ENCODE measurements at places on chromosomes 3 and 15.
A peak's percentile ranks its signal among the peaks of the same experiment; 100 is the strongest.

- no peak overlapping the region for H3K27ac ChIP-seq
- H3K4me3 ChIP-seq = no peak overlapping the region
- no peak for DNase-seq
Observed at GRCh38 chr3:191397771-191398170, 63.2 kb upstream of the PYDC2 start.

- H3K27me3 ChIP-seq = 0 out of 2 replicates have a peak, but pooled peaks cover 3% of the 10 kb centered on the region
- no peak overlapping the region for H3K27ac ChIP-seq
- H3K4me3 ChIP-seq = no peak overlapping the region
- DNase-seq = no peak
- H3K36me3 ChIP-seq = no peaks in the 10 kb centered on the region
Observed at GRCh38 chr3:10551139-10551538, 45.8 kb upstream of the ATP2B2 start.

GRCh38 chr3:25648925-25649830 lies 15.5 kb downstream of the TOP2B start:
- no peak overlapping the region for H3K27ac ChIP-seq
- no peak for DNase-seq
- 0 out of 2 replicates have a peak, but pooled peaks cover 9% of the 10 kb centered on the region for H3K36me3 ChIP-seq
- H3K4me1 ChIP-seq = no peaks in the 10 kb centered on the region
- no peak overlapping the region for H3K4me3 ChIP-seq

GRCh38 chr3:27939940-27940339 lies 217.8 kb upstream of the EOMES start:
- DNase-seq = no peak
- H3K4me3 ChIP-seq = no peak overlapping the region
- H3K4me1 ChIP-seq = no peaks in the 10 kb centered on the region
- H3K36me3 ChIP-seq = no peaks in the 10 kb centered on the region
- no peaks in the 10 kb centered on the region for H3K27me3 ChIP-seq
- H3K27ac ChIP-seq = no peak overlapping the region

DNA sequence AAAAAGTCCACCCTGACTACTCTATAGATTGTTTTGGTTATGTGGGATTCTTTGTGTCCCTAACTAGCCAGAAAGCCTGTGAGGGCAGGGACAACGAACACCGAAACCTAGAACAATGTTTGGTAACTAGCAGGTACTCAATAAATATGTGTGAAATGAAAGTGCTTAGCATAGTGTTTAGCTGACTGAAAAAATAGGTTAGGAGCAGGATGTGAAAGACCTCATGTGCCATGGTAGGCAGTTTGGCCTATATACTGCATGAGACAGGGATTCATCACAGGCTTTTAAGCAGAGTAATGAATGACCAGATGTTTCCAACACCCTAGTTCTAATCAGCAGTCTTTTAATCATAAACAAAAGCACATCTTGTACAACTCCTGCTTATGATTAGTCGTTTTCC lies 64.2 kb downstream of the MYO5A start:
- H3K27me3 ChIP-seq = no peaks in the 10 kb centered on the region
- H3K4me3 ChIP-seq = no peak overlapping the region
- H3K27ac ChIP-seq = no peak overlapping the region
- H3K36me3 ChIP-seq = no peaks in the 10 kb centered on the region
- DNase-seq = no peak

DNA sequence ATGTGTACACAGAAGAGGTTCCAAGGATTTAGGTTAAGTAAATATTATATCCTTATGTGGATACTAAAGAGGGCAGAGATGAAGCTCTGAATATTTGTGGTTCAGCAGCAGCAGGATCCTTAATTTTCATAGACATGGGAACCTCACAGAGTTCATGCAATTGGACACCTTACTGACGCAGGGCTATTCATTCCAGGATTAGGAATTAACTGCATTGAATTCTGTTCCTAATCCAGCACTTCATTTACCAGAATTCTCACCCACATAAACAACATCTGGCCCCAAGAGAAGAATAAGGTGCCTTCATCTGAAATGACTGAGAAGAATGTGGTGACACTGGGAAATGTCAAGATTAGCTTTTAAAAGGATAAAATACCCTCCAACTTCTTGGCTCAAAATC lies 62.4 kb downstream of the ADAMTS9 start:
- H3K27me3 ChIP-seq = no peaks in the 10 kb centered on the region
- no peaks in the 10 kb centered on the region for H3K4me1 ChIP-seq
- no peak for DNase-seq
- no peak overlapping the region for H3K27ac ChIP-seq
- H3K4me3 ChIP-seq = no peak overlapping the region
- no peaks in the 10 kb centered on the region for H3K36me3 ChIP-seq

GRCh38 chr15:77905301-77905920 lies 172.1 kb downstream of the TBC1D2B start:
- no peak overlapping the region for H3K27ac ChIP-seq
- H3K36me3 ChIP-seq = no peaks in the 10 kb centered on the region
- H3K4me3 ChIP-seq = no peak overlapping the region
- H3K27me3 ChIP-seq = no peaks in the 10 kb centered on the region

DNA sequence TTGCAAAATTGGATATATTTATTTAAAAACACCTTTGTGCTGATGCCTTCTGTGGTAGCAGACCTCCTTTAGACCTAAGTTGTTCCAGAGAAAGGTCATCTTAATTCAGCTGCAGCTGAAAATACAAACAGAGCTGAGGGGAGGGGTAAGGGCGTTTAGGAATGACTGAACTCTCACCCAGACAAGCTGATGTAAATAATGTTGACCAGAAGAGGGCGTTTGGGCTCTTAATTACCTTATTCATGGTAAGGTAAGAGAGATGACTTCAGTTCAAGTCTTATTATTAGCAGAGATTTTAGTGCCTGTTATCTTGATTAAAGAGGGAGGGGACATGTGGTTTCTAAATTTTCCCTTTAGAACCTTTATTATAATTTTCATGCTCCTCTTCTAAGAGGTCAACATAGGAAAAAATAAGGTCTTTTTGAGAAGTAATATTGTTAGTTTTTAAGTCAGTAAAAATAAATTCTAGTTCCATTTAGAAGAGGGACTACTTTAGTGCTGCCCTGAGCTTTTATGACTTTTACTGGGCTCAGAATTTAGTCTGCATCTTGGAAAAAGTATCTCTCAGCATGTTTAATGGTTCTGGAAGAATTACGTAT lies 46.3 kb downstream of the GPR171 start:
- H3K27me3 ChIP-seq = no peaks in the 10 kb centered on the region
- H3K27ac ChIP-seq = no peak overlapping the region
- no peak overlapping the region for H3K4me3 ChIP-seq
- H3K36me3 ChIP-seq = no peaks in the 10 kb centered on the region
- peak; percentile 88 for DNase-seq

DNA sequence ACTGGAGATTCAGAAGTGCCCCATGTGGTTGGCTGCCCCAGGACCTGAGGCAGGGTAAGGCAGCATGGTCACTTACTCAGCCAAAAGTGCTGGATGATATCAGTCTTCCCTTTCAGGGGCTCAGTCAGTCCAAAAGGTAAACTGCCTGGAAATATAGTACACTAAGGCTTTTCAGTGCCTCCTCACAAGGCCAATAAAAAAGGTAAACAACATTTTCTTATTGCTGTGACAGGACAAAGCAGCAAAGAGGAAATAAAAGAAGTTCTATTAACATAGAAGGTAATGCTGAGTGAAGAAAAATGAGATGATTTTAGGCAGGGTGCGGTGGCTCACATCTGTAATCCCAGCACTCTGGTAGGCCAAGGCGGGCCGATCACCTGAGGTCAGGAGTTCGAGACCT lies 66.5 kb upstream of the CDAN1 start:
- H3K36me3 ChIP-seq = no peaks in the 10 kb centered on the region
- H3K27me3 ChIP-seq = no peaks in the 10 kb centered on the region
- H3K4me1 ChIP-seq = no peaks in the 10 kb centered on the region
- DNase-seq = no peak
- no peak overlapping the region for H3K27ac ChIP-seq

GRCh38 chr3:13248640-13249039 lies 171.5 kb downstream of the NUP210 start:
- H3K27ac ChIP-seq = no peak overlapping the region
- peaks cover 25% of the 10 kb centered on the region for H3K4me1 ChIP-seq
- no peak overlapping the region for H3K4me3 ChIP-seq
- no peak for DNase-seq
- no peaks in the 10 kb centered on the region for H3K27me3 ChIP-seq
- H3K36me3 ChIP-seq = no peaks in the 10 kb centered on the region

DNA sequence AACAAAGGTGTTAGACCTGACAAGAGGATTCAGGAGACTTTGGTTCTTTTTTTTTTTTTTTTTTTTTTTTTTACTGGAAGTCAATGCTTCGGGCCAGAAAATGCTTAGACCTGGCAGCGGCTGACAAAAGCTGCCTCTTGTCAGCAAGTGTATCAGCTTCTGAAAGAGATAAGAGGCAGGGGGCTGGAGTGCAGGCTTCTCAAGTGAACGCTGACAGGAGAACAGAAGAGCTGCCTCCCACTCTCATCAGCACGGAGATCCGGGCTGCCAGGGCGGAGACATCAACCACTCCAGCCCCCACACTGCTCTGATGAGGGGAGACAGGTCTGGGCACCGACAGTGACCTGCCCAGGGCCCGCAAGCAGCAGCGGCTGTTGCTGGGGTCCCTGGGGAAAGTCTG lies 9.4 kb upstream of the SCN5A start:
- H3K27ac ChIP-seq = no peak overlapping the region
- H3K27me3 ChIP-seq = peaks cover 36% of the 10 kb centered on the region
- no peak for DNase-seq
- no peak overlapping the region for H3K4me3 ChIP-seq

- H3K4me3 ChIP-seq = no peak overlapping the region
- peak; percentile 30 for DNase-seq
- no peaks in the 10 kb centered on the region for H3K27me3 ChIP-seq
- H3K36me3 ChIP-seq = no peaks in the 10 kb centered on the region
- peak overlapping the region; percentile 68 for H3K27ac ChIP-seq
Observed at GRCh38 chr15:27091270-27091940, 120.4 kb downstream of the GABRG3 start.

- peak overlapping the region; percentile 96 for H3K4me3 ChIP-seq
- peaks cover 6% of the 10 kb centered on the region for H3K36me3 ChIP-seq
- peak overlapping the region; percentile 5 for H3K27ac ChIP-seq
- DNase-seq = peak; percentile 28
Observed at GRCh38 chr15:84749111-84749991, 959 bp downstream of the ZNF592 start.

GRCh38 chr3:172519740-172520139 lies 3.5 kb downstream of the TNFSF10 start:
- H3K36me3 ChIP-seq = no peaks in the 10 kb centered on the region
- H3K4me1 ChIP-seq = peaks cover 28% of the 10 kb centered on the region
- no peak for DNase-seq
- no peak overlapping the region for H3K4me3 ChIP-seq
- H3K27ac ChIP-seq = no peak overlapping the region

DNA sequence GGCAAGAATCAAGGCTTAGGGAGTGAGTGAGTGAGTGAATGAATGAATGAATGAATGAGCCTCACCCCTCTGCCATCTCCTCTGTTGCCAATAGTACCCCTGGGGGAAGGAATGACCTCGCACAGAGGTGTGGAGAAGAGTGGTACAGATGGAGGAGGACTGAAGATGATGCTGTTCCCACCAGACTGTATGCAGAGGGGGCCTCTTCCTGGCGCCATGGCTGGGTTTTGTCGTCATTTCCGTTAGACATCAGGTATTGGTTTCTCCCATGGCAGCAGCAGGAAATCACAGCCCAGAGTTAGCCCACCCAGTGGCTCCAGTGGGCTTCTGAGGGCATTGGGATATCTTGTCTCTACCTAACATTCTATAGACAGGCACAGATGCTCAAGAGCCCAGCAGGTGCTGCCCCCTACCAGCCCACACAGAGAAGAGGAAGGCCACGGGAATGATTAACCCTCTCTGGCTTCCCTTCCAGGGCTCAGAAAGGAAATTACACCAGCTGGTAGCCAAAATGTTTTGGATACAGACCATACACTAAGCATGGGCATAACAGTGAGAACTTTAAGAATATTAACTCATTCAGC lies 109.8 kb upstream of the SLC6A11 start:
- H3K27ac ChIP-seq = no peak overlapping the region
- no peak overlapping the region for H3K4me3 ChIP-seq
- no peaks in the 10 kb centered on the region for H3K4me1 ChIP-seq
- H3K36me3 ChIP-seq = no peaks in the 10 kb centered on the region
- peak; percentile 8 for DNase-seq

DNA sequence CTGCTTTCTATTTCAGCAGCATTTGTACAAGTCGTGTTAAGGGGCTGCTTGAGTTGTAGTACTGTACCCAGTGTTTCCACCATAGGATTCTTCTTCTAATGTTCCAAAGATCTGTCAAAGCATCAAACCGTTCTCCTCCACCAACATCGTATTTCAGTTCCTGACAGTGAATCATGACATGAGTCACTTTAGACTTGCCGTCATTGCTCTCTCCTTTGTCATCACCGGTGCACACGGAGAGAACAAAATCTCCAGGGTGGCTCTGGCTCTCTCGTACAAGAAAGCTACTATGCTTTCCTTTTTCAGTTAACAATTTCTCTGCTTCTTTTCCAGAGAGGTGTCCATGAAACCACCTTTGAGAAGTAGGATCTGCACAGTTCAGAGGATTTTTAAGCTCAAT lies 270.9 kb upstream of the CCDC54 start:
- DNase-seq = peak; percentile 79
- H3K27ac ChIP-seq = no peak overlapping the region
- H3K4me3 ChIP-seq = no peak overlapping the region
- peaks cover 3% of the 10 kb centered on the region for H3K4me1 ChIP-seq
- H3K36me3 ChIP-seq = no peaks in the 10 kb centered on the region

DNA sequence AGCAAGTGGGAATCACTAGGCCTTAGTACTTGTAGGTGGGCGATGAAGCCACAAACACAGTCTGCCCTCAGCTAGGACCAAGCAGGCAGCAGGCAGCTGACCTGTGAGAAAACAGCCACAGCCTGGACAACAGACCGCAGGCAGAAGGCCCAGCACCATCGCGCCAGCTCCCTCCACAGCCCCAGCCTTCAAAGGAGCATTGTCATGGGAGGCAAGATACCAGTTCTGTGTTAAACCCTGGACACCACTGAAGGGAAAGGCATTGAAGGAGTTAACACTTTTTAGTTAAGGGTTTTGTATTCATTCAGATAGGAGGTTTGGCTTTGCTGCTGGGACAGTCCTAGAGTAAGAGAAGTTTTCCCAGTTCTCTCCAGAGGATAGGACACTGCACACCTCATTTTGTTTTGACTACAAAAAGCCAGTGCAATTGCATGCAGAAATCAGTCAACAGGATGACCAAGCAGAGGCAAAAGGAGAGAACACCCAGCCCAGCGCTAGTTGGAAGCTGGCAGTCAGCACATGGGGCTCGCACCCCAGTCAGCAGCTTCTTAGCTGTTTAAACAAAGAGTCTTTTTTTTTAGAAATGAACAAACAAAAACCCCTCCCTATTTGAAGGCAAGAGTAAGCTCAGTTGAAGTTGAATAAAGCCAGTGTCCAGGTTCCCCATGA lies 286.1 kb upstream of the TPM1 start:
- peaks cover 55% of the 10 kb centered on the region for H3K4me1 ChIP-seq
- no peak for DNase-seq
- H3K4me3 ChIP-seq = no peak overlapping the region
- H3K27me3 ChIP-seq = no peaks in the 10 kb centered on the region
- no peak overlapping the region for H3K27ac ChIP-seq

DNA sequence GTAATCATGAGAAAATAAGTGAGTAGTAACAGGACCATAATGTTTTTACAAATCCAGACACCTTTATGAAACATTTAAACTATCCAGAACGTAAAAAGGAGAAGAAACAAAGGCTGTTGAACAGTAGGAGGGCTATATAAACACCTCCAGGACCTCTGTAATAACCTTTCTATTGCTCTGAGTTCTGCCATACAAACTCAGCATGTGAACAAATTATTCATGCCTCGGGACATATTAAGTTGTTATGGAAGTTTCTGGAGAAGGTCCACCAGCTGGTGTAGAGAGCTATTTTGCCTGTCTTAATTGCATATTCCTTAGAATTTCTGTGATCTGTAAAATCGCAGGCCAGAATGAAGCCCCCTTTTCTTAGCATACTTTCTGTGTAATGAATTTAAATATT lies 256.3 kb downstream of the UBE2E2 start:
- no peak overlapping the region for H3K4me3 ChIP-seq
- DNase-seq = no peak
- H3K4me1 ChIP-seq = peaks cover 15% of the 10 kb centered on the region
